ENCODE measurements at places on chromosomes 1 and 21.

DNA sequence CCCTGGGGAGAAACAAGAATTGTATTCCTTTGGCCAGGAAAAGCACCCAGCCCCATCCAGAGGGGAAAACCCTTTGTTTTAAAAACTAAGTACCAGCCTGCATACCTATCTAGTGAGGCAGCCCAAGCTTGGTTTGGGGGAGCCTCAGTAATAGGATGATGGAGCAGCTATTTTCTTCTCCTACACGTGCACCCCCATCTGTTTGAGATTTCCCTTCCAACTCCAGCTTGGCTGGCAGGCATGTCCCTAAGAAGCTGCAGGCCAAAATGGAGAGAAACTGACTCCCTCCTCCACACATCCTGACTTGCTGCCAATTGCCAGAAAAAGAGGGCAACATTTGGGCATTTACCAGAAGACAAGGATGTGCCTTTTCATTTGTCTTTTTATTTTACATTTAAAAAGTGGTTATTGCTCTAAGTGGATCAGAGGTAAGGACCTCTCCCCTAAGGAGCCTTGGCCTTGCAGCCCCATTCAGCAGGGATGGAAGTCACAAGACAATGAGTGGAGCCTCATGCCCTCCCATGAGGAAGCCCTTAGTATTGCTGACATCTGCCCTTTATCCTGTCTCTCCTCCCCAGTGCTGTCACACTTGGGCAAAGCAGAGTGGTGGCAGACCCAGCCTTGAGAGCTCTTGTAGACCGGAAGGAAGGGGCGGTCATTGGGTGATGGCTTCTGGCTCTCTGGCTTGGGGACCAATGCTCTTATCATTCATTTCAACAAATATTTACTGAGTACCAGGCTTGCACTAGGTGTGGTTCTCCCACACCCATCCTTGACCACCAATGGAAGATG is 8.6 kb downstream of the FNDC5 start:
- no peak for DNase-seq

DNA sequence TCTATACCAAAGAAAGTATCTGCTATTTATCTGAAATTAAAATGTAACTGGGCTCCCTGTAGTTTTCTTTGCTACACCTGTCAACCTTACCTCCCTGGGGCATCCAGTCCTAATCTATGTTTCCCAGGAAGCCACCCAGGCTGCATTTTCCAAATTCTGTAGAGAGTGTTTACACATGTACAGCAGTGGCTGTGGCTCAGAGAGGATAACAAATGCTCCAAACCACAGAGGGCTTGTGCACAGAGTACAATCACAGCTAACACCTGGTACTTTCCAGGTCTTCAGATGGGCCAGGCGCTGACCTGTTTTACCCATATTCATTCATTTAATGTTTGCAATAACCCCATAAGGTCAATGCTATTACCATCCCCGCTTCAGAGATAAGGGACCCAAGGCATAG is 146.5 kb upstream of the TNR start:
- no peak for DNase-seq

- no peak for DNase-seq
Observed at GRCh38 chr1:98478121-98478520, 183.4 kb upstream of the SNX7 start.

DNA sequence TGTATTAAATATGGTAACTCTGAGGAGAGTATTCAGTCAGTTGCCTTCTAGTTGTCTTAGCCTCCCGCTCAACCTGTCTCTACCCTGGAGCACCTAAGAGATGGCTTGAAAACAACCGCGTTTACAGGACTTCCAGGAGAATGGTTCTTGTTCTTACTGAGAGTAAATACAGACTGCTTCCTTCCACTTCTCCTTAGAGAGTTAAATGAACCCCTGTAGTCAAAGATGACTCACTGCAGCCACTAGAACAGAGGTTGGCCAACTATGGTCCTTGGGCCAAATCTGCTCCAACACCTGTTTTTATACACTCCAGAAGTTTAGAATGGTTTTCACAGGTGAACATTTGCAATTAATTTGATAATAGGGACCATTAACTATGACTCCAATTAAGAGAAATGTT is 60.1 kb upstream of the ASB17 start:
- DNase-seq, result no peak

DNA sequence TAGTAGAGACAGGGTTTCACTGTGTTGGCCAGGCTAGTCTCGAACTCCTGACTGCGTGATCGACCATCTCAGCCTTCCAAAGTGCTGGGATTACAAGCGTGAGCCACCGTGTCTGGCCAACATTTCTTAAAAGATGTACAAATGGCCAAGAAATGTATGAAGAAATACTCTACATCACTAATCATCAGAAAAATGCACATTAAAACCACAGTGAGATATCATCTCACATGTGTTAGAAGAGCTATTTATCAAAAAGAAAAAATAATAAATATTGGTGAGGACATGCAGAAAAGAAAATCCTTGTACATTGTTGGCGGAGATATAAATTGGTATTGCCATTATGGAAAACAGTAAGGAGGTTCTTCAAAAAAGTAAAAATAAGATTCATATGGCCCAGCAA is 33.6 kb upstream of the TNFSF18 start:
- DNase-seq, result no peak

DNA sequence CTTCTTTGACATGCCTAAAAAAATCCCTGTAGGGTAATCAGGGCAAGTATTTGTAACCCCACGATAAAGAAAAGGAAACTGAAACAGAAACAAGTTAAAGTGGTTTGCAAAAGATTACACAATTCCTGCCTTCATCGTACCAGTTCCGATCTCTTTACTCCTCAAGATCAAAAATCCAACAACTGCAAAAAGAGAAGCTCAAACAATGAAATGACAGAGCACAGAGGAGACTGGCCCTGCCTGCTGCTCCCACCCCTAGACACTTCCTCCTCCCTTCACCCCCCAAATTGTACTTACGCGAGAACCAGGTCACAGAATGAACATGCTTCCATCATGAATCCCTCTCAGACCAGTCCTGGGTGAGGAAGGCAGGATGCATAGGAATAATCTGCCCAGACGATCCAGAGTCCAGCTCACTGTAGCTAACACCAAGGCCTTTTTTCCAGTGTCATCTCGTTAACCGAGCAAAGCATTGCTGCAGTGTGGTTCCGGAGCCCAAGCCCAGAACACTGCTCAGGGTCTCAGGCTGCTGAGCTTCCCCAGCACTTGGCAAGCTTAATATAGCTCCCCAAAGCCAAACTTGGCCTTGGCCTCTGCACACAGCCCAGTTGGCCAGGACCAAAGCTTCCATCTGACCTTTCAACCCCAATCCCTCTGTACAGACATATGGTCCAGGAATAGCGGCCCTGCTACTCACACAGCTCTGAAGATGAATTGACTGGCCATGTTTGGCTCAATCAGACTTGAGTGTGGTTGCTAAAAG is 20.3 kb downstream of the RXRG start:
- DNase-seq, result no peak

DNA sequence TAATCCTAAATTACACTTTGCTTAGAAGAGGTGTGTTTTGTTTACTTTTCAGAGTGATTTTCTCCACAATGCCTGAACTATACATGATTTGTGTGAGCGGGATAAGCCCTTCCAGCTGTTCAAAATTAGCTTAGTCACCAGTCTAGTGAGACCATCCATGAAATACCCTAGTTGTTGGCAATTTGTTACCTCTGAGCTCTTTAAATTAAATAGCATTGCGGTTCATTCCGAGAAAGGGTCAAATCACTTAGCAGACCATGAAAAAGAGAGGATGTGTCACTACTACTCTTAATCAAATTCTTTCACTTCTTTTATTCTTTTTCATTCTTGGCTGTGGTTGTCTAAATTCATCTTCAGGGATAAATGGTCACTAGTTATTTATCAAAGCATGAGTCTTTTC is 11.9 kb upstream of the VAV3 start:
- no peak for DNase-seq

DNA sequence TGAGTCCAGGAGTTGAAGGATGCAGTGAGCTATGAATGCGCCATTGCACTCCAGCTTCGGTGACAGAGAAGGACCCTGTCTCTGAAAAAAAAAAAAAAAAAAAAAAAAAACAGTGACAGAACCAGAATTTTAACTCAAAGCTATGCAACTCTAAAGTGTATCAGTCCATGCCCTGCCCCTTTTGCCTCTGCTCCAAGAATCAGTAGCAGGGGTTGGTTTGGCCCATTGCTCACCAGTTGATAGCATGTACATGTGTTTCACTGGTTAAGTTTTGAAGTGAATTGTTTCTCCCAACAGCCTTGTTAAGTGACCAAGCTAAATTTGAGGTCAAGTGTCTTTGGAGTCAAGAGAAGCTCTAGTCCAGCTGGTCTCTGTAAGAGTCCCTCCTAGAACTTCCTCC is 245.9 kb downstream of the PLPP3 start:
- DNase-seq, result no peak

- DNase-seq, result no peak
Observed at GRCh38 chr1:60133848-60134247, 60.3 kb upstream of the C1orf87 start.

GRCh38 chr1:70041317-70042045 is 163.9 kb downstream of the LRRC40 start:
- DNase-seq, result no peak

GRCh38 chr1:2894381-2895041 is 93.0 kb upstream of the TTC34 start:
- DNase-seq, result no peak

DNA sequence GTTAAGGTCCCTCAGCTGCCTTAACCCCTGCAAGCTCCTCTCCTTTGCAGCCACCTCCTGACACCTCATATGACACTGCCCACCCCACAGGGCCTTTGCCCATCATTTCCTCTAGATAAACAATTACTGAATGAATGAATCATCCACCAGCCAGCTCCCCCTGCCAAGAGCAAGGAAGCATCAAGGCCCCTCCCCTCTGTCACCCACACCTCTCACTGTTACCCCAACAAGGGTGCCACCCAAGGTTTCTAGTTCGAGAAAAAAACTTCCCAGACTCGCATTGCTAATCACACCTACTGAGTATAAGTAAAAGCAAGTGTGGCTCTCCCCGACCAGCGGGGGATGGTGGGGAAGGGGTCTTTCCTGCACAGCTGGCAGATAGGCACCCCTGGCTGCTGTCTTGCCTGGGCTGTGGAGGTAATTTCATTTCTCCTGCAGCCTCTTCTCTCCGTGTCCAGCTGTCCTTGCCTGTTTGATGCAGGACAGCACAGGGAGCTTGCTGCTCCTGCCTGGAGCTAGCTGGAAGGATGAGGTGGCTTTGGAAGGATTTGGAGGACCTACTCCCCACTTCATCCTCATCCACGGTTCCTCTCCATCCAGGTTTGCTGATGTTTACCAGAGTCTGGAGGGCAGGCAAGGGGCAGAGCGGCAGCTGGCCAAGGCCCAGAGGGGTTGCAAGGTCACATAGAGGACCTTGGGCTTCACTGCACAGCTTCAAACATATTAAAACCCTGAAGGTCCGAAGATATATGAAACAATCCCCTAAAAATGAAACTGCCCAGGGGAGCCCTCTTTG is 33.1 kb upstream of the LBR start:
- DNase-seq, result no peak

- DNase-seq, result no peak
Observed at GRCh38 chr1:159532922-159533321, 2.9 kb downstream of the OR10J5 start.

GRCh38 chr1:186183970-186184628 is 191.0 kb downstream of the TPR start:
- no peak for DNase-seq

GRCh38 chr1:183898001-183898396 is 93.1 kb downstream of the RGL1 start:
- no peak for DNase-seq

DNA sequence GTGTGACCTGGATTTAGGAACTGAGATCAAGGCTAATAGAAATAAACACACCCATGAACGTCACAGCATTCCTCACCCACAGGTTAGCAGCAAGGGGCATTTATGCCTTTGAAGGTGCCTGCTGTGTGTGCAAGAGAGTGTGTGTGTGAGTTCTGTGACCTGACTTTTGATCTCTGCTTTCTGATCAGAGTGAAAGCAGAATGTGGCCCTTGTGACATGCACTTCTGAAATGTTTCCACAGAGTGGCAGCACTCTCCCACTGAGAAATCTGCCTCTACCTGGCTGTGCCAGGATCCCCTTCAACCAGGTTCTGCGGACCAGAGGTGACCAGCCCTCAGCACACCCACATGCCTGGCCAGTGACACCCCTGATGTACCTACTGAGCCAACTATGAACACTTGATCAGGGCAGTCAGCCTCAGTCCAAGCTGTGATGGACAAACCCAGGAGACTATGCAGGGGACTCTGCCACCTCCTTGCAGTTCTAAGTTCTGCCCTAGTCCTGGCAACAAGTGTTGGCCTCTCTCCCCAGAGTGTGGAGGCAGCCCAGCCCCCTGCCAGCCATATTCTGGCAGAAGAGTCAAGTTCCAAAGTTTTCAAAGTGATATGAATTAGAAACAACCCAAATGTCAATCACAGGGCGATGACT is 41.0 kb downstream of the RXRG start:
- peak; percentile 15 for DNase-seq

GRCh38 chr21:26846036-26846931 is 1.1 kb upstream of the ADAMTS1 start:
- peak; percentile 59 for DNase-seq

- no peak for DNase-seq
Observed at GRCh38 chr1:113805639-113806038, 6.6 kb downstream of the RSBN1 start.

- no peak for DNase-seq
Observed at GRCh38 chr1:9841460-9841859, 17.7 kb upstream of the CLSTN1 start.

GRCh38 chr1:160359559-160360226 is 7.2 kb upstream of the NHLH1 start:
- DNase-seq, result no peak

DNA sequence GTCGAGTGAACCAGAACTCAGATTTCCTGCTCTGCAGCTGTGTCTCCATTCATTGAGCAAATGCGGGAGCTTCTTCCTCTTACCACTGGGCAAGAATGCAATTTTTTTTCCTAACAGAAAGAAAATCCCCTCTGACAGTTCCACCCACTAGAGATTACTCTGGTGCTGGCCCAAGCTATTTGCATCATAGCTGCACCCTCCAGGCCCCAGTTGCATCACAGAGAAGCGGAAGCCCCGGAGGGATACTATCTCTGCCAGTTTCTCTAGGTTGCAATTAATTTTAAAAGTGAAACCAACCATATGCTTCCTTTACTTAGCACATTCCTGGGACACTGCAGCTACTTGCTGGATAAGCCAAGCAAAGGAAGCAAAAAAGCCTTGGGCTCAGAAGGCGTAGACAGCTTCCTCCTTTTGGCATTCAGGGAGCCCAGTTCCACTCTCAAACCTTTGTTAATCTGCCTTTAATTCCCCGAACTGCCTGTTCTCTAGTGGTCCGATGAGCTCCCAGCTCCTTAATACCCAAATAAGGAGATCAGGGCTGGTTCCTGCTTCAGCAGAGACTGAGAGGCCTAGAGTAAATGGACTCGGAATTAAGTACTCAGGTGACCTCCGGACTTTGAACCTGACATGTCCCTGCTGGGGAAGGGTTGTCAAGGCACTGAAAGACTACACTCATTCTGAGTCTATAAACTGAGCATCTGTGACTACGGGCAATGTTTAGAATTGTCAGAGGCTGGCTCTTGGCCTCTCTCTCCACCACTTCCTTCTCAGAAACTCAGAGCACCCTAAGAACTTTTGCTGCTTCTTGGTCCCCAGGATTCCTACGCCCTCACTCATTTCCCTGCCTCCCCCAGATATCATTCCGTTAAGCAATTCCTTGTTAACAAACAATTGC is 72.5 kb upstream of the TNFSF18 start:
- DNase-seq, result peak; percentile 65
